ENCODE measurements at places on chromosomes 3 and 15.

DNA sequence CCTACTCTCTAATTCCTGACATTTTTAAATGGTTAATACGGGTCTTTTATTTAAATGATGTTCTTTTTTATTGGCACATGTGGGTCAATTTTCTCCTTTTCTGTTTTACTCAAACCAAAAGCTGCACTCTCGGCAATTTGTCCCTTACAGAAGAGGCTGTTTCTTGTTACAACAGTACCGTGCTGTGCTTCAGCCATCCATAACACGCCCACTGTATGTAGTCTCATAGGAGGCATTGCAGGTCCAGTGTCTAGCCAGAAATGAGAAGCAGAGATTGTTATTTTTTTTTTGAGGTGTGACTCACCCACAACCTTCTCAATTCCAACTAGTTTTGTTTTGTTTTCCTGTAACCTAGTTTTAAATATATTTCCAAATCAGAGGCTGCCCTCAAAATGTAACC is 164.6 kb downstream of the GMNC start:
- peak; percentile 67 for DNase-seq

- DNase-seq: peak; percentile 65
Observed at GRCh38 chr3:189908646-189909045, 212.1 kb downstream of the P3H2 start.

GRCh38 chr3:113498221-113499005 is 16.5 kb downstream of the SPICE1 start:
- peak; percentile 81 for DNase-seq

DNA sequence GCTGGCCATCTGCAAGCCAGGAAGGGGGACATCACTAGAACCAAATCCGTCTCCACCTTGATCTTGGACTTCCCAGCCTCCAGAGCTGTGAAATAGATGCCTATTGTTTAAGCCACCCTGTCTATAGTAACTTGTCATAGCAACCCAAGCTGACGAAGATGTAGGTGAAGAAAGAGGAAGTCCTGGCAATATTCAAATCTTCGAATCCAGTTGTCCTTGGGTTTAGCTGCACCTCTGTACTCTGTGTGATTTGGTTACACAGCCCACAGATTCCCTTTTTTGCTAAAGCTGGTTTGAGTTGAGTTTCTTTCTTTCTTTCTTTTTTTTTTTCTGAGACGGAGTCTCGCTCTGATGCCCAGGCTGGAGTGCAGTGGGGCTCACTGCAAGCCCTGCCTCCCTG is 68.0 kb upstream of the XCR1 start:
- no peak for DNase-seq

GRCh38 chr3:126057501-126057819 is 26.5 kb downstream of the SLC41A3 start:
- no peak for DNase-seq
